Hindlimb muscle (tissue), 1 donor: ENCODE measurements at places on chromosomes 1 and 21.

GRCh38 chr1:185676969-185677368, 57.2 kb upstream of the HMCN1 start:
- no peak for DNase-seq

GRCh38 chr1:118481126-118481525, 296.1 kb upstream of the SPAG17 start:
- no peak for DNase-seq

DNA sequence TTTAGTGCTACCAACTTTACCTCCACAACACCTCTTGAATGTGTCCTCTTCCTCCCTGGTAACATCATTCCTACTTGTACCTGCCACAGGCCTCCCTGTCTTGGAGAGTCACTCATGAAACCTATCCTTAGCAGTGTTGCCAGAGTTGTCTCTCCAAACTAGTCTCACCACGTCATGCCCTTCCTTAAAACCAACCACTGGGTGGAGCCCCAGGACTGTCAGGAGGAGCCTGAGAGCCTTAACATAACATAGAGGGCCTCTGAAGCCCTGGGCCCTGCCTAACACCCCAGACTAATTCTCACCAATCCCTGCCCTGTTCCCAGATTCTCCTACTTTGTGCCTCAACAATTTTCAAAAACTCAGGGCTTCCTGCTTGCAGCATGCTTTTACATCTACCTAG, 65.3 kb downstream of the ZNF697 start:
- peak; percentile 43 for DNase-seq

GRCh38 chr1:53811414-53811851, 26.7 kb downstream of the NDC1 start:
- DNase-seq, result no peak

DNA sequence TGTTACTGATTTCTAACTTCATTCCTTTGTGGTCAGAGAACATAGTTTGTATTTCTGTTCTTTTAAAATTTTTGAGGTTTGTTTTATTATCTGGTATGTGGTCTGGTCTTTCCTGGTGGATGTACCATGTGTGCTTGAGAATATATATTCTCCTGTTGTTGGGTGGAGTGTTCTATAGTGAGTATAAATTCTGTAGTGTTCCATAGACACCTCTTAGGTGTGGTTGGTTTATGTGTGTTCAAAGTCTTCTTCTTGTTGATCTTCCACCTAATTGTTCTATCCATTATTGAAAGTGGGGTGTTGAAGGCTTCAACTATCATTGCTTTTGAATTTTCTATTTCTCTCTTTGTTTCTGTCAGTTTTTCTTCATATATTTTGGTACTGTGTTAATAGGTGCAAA, 20.1 kb downstream of the PPP2R5A start:
- DNase-seq, result no peak
